ENCODE measurements at places on chromosomes 11 and 22.

- DNase-seq = no peak
These were observed 26.9 kb downstream of the SIK3 start for GRCh38 chr11:117071344-117071787.

GRCh38 chr11:2402890-2403645 lies 2.5 kb downstream of the TSSC4 start:
- no peak for DNase-seq

- no peak for DNase-seq
These were observed 2113.5 kb downstream of the LRRC4C start for GRCh38 chr11:39345834-39346442.

GRCh38 chr22:35539910-35540594 lies 579 bp upstream of the RASD2 start:
- peak; percentile 55 for DNase-seq

DNA sequence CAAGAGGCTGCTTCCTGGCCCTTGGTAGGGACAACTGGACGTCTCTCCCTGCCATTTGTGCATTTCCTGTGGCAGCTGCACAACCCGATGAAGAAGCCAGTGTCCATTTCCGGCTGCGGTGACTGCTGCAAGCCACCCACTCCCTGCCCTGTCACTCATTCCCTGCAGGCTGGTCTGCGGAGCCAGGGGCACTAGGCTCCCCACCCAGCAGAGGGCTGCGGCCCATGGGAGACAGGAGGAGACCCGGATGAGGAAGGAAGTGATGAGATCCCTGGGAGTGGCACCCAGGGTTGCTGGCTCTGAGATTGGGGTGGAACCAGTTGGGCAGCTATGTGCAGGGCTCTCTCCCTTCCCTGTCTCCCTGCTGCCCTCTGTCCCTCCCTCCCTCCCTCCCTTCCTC lies 10.0 kb upstream of the MYRF start:
- DNase-seq = no peak

DNA sequence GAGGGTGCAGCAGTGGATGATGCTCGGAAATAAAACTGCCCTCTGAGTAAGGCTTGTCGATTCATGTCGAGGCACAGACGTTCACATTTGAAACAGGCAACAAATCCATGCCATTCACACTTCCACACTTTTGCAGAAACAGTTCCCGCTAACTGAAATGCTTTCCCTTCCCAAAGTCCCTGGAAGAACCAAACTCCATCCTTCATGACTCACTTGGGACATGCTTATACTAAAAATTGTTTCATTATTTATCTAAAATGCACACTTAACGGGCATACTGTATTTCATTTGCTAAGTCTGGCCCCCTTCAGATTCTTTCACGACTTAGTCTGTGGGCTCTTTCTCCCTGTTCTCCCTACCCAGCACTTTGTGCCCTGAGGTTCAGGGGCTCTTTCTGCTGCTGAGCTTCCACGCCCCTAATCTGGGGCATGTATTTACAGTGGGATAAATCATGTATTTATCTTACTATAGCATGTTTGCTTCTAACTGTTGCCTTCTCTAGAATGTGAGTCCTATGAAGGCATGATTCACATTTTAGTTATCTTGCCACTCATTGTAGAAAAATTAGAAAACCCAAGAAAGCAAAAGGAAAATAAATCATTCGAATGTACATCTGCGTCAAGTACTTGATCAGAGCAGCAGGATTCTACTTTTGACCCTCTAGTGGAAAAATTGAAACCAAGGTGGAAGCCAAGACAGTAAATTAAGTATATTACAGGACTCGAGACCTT lies 12.5 kb downstream of the SCGB1A1 start:
- no peak for DNase-seq

DNA sequence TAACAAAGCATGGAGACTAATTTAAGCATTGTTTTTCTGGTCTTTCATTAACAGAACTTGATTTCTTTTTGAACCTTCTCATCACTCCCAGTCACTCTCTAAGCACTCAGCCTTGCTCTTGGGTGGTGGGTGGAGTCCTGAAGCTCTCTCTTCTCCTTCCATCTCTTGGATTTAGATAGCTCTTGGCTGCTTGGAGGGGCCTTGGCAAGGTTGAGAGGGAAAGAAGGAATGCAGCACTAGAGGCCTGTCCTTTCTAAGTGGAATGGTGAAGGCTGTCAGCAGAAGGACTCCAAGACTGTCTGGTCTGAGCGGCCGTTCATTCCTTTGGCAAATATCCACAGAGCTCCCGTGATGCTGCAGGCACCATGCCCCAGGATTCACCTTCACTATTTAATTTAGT lies 168.6 kb upstream of the E2F8 start:
- DNase-seq = no peak

DNA sequence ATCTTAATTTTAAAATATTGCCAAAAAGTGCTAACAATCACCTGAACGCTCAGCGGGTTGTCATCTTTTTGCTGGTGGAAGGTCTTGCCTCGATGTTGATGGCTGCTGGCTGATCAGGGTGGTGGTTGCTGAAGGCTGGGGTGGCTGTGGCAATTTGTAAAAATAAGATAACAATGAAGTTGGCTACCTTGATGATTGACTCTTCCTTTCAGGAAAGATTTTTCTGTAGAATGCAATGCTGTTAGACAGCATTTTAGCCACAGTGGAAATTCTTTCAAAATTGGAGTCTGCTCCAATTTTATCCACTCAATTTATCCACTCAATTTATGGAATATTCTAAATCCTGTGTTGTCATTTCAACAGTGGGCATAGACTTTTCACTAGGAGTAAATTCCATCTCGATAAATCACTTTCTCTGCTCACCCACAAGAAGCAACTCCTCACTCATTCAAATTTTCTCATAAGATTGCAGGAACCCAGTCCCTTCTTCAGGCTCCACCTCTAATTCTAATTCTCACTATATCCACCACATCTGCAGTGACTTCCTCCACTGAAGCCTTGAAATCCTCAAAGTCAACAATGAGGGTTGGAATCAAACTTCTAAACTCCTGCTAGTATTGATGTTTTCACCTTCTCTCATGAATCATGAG lies 78.8 kb downstream of the LINC01488 start:
- DNase-seq = no peak

DNA sequence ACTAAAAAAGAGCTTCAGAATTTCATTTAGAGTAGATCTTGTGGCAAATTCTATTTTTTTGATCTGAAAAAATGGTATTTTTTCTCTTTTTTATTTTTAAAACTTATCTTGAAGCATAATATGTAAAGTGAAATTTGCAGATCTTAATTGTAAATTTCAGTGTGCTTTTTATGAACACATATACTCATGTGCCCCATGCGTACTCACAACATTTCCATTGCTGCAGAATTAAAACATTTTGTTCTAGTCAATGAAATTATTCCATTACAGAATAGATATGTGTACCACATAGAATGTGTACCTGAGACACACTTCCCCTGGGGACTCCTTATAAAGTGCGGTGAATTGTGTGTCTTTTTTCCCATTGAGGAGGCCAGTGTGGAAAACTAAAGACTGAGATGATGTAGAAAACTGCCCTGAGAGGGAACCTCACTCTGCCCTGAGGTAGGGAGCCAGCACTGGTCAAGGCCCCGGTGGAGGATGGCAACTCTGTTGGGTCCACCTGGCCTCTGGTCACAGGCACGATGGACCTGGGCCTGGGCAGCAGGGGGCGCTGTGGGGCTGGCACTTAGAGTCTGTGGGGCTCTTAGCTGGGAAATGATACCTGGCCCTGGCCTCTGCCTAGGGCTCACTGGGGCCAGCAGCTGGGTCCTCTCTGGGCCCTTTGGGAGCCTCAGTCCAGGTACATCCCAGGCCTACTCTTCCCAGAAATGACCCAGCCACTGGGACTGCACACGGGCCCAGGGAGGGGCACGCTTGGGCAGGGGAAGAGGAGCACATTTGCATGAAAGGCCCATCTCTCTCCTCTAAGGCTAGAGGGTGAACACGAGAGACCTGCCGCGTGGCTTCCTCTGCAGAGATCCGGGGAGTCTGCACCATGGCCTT lies 77.9 kb upstream of the TOP3B start:
- DNase-seq = peak; percentile 61

DNA sequence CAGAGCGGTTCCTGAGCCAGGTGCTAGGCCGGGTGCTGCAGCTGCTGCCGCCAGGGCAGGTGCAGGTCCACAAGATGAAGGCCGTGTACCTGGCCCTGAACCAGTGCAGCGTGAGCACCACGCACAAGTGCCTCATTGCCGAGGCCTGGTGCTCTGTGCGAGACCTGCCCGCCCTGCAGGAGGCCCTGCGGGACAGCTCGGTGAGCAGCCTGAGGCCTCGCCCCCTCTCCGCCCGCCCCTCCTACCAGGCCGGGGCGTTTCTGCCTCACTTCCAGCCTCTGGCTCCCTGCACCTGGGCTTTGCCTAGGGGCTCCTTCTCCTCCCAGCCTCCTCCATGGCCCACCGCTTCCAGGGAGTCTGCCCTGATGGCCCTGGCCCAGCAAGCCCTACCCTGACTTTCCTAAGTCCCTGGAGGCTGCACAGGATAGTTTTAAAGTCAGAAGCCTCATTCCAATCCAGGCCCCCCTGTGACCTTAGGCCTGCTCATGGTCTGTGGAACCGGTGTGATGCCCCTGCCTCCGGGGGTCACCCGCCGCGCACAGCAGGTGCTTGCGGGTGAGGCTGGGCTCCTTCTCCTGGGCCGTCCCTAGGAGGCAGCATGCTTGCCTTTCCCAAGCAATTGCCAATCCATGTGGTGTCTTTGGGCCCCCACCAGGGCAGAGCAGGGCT lies 5.5 kb downstream of the TCIRG1 start:
- no peak for DNase-seq

DNA sequence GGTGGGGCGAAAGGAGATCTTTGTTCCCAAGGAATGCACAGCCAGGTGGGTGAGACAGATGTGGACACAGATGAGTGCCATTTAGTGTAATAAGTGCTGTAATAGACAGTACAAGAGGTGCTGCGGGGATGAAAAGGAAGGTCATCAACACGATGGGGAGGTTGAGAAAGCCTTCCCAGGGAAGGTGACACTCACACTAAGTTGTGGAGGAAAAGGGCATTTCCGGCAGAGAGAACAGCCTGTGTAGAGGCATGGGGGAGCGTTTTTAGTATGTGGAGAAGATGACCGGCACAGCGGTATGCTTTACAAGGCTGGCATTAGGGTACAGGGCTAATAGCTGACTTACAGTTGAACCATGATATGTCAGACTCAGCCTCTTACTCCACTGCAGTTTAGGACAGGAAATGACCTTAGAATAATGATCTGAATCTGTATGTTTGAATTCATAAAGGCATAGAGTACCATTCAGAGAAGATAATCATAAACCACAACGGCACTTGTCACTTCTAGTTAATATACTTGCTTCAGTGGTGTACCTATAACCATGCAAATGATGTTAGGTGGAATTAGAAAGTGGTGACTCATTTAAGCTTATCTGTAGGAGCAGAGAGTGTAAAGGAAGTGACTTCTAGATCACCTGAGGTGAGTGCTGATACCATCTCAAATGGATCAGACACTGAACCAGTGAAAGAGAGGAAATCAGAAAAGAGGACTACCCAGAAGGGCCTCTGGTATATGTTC lies 60.6 kb downstream of the FAM83F start:
- no peak for DNase-seq

GRCh38 chr11:118338637-118339061 lies 3.9 kb downstream of the CD3D start:
- DNase-seq = peak; percentile 74

- no peak for DNase-seq
These were observed 51.8 kb downstream of the ALX4 start for GRCh38 chr11:44258190-44258489.

GRCh38 chr11:9748361-9748970 lies 84.6 kb downstream of the SWAP70 start:
- DNase-seq = peak; percentile 50

DNA sequence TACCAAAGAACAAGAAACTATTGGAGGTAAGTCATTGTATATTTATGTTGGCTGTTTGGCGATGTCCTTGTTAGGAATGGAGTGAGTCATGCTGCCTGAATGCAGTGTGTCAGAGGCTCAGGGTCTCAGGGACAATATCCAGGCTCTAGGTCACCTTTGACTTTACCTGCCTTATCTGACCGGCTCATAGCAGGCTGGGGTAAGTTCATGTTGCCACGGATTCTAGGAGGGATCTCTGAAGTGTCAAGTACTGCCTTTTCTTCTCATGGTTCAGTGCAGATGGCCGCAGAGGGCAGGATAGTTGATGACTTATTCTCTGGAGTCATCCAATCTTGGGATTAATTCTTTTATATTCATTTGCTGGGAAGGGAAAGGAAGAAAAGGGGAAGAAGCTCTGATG lies 53.2 kb downstream of the SPON1 start:
- DNase-seq = no peak

- DNase-seq = no peak
These were observed 30.2 kb downstream of the OSBPL5 start for GRCh38 chr11:3134651-3135480.

- no peak for DNase-seq
These were observed 194.5 kb downstream of the NAV2 start for GRCh38 chr11:19907008-19907579.

DNA sequence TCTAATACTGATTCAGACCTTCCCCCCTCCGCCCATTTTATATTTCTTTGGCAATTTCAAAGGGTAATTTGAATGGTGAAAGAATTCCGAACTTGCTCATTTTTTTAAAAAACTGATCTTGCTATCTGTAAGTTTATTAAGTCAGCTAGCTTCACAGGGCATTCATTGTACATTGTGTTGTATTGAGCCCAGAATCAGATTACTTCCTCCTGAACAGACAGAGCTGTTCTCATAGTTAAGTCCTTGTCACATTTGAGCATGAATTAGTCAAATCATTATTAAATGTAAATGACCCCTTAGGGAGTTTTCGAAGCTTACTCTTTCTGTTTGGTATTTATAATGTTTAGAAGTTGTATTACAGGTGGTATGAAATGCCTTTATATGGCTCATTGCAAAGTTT lies 34.4 kb downstream of the CYP2R1 start:
- DNase-seq = no peak

DNA sequence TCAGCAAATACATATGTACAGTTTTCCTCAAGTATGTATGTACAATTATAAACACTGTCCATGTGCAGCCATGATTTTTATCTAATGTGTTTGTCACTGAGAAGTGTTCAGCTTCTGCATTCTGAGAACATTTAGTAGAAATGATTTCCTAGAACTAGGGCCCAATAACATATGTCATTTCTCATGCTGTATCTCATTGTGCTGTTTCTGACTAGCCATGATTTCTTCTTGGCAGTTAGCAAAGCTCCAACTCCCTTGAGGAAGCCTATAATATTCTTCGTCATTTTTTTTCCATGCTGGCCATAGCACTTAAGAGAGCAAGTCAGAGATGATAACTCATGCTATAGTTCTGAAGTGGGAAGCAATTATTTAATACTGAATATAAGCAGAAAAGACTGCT lies 187.8 kb downstream of the DDX10 start:
- no peak for DNase-seq

GRCh38 chr11:117828611-117829368 lies 4.2 kb upstream of the FXYD2 start:
- DNase-seq = peak; percentile 67

- no peak for DNase-seq
These were observed 320.5 kb upstream of the ANO3 start for GRCh38 chr11:26011474-26011873.

GRCh38 chr11:132605825-132606570 lies 926.3 kb downstream of the OPCML start:
- no peak for DNase-seq
